ENCODE measurements at places on chromosomes 4 and X.

DNA sequence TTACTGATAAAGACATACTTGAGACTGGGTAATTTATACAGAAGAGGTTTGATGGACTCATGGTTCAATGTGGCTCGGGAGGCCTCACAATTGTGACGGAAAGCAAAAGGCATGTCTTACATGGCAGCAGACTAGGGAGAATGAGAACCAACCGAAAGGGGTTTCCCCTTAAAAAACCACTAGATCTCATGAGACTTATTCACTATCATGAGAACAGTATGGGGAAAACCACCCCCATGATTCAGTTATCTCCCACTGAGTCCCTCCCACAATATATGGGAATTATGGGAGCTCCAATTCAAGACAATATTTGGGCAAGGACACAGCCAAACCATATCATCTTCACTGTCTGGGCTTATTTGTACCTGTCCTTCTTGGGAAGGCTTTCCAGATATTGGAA lies 22.8 kb upstream of the MUC7 start:
- no peak for DNase-seq

DNA sequence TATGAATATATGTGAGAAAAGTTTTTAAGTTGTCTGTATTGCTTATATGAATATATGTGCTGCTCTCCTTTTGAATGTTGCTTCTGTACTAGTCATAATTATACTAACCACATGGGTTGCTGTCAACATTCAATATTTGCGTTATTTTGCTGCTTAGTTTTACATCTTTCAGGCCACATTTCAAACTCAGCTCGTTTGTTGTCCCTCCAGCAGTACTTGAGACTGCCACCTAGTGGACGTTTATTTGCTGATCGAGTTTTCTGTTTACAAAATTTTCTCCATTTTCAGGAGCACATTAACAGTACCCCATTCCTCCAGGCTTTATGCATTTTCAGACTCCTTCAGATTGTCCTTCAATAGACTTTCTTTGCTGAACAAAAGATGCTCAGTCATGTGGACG lies 75.8 kb downstream of the NUDT11 start:
- DNase-seq, result peak; percentile 29

DNA sequence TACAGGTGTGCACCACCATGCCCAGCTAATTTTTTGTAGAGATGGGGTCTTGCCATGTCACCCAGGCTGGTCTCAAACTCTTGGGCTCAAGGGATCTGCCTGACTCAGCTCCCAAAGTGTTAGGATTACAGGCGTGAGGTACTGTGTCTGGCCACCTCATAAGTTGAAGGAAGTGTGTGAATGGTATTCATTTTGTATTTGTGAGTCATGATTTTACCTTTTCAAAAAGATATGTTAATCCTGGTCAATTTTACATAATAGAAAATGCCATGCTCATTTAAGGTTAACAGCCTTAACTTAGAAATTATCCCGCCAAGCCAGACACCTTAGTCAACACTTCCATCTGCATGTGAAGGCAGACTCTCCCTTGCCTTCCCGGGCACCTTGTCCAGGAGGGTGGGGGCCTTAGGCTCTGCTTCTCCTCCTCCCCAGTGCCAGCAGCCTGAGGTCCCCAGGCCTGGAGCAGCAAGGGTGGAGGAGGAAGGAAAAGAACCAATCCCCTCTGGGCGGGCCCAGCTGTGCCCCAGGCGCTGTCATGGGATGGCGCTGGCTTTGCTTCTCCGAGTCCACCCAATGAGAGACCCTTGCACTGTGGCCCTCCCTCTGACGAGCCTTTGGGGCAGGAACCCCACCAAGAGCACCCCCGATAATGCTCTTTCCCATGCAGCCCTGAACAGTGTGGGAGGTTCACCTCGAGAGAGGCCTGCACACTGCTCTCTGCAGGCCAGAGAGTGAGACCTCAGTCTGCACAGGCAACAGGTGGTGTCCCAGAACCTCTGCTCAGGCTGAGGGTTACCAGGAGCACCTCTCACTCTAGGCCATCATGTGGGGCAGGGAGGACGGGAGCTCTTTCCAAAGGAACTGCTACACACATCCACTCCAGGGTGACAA lies 37.3 kb downstream of the RNF212 start:
- no peak for DNase-seq

- DNase-seq, result no peak
Observed at GRCh38 chr4:118740869-118741268, 55.7 kb downstream of the METTL14 start.

DNA sequence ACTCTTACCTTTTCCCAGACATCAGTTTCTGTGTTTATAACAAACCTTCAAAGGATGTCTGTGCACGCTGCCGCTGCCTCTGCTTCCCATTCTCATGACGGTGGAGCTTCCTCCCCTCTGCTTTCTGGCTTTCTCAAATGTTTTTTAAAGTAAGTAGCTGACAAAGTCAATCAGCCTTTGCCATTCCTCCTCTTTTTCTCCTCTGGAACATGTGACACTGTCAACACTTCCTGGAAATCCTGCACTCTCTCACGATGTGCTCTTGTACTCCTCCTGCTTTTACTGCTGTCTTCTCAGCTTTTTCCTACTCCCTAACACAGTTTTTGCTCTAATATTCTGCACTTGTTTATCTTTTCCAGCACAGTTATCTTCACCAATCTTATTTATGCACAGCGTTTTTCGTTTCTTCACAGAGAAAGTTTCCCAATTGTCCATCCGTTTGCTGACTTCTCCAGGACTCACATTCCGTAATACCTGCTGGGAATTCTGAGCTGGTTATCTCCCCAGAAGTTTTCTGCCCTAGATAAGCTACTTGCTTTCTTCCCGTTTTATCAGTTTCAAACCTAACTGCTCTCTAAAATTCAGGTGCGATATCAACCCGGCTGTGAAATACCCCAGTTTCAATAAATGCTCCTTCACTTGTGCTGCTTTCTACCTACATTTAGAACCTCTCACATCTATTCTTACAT lies 465.6 kb upstream of the AGA start:
- no peak for DNase-seq

DNA sequence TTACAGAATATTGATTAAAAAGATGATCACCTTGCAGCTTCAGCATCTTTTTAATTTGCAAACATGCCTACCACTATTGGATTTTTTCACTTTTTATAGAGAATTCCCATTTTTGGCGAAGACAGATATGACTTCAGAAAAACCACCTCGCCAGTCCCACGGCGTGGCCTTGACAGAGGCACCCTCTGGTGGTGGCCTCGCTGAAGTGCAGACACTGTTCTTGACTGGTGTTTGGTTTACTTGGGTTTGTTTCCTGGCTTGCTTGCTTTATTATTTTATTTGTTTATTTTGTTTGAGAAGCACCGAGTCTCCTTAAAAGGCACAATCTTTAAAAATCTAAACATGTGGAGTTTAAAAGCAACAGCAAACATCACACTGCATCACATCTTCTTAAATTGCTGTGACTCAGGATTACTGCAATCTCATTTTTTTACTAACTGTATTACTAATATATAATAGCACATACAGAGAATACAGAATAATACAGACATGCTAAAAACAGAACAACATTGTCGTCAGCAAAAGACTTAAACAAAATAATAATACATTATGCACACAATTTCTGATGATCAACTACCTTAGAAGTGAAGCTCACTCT lies 13.1 kb upstream of the AMTN start:
- DNase-seq, result peak; percentile 22

DNA sequence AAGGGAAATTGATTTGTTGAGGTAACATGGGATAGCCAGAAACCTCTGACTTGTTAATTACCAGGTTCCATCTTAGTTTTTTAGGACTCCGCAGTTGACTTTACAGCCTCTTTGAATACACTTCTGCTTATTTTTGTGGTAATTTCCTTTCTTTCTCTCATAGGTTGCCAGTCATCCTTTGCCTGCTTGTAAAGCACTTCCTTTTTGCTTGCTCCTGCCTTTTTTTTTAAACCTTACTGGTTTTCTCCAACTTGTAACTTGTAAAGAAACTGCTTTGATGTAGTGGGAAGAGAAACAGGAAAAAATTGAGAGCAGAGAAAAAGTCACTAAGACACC lies 2.6 kb downstream of the PGK1 start:
- no peak for DNase-seq

DNA sequence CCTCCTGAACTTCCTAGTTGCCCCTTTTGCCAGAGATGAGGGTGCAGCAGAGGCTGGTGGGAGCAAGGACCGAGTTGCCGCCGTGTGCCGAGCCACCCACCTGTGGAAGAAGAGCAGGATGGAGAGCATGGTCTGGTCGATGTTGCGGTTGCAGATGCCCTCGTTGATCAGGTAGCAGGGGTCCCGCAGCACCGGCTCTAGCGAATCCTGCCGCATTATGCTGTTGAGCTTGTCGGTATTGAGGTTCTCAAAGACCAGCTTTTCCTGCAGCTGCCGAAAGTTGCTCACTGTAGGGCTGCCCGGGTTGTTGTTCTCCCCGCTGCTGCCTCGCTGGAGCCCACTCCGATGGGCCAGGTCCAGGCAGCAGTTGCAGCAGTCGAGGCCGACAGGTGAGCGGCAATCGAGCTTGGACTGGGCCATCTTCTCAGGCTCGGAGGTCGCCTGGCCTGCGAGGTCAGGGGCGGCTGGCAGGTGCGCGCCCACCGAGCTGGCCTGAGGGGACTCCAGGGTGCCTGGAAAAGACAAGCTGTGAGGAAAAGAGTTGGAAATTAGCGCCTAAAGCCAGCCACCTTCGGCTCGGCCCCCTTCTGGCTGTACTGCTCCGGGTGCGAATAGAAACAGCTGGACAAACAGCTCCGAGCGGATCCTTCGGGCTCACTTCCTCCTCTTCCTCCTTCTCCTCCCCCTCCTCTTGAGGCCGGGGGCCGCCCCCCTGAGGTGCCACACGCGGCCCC lies 420 bp downstream of the TSC22D3 start:
- DNase-seq, result no peak

DNA sequence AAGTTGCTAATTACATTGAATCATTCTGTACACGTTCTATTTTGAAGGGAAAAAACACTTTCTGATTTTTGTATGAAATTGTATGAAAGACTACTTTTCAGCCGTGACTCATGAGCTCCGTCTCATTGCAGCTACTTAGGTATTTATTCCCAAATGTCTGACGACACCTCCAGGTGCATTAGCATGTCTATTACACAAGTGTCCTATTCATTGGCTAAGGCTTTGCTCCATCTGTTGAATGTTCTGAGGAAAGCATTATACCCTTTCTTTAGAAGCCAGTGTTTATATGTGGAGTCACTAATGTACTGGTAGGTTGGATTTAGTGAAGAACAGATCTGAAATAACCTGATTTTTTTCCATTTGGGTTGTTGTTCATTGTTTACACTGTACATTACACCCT lies 51.8 kb downstream of the MAP7D3 start:
- DNase-seq, result no peak

DNA sequence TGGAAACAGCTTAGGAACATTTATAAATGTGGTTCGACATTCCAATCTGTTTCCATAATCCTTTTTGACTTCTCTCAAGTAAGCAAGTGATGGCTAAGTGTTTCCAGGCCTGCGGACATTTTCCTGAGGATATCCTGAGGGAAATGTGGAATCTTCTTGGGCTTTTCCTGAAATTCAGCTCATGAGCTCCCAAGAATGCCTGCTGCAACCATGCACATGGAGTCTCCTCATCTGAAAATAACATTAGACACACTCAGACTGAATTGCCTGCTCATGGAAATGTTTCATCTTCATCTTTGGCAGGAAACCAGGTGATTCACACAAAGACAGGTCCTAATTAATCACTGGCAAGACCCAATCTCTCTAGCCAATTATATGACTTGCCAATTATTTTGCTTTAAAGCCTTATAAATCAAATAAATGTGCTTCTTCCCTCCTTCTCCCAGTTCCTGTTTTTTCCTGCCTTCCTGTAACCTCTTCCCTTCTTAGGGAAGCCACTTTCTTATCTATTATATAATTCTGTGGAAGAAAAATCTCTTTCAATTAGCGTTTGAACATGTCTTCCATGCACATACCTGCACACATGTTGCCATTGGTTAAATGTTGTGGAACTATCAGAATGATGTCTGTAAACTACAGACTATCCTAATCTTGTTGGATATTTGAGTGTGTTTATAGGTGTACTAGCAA lies 104.6 kb upstream of the MXRA5 start:
- DNase-seq, result no peak

DNA sequence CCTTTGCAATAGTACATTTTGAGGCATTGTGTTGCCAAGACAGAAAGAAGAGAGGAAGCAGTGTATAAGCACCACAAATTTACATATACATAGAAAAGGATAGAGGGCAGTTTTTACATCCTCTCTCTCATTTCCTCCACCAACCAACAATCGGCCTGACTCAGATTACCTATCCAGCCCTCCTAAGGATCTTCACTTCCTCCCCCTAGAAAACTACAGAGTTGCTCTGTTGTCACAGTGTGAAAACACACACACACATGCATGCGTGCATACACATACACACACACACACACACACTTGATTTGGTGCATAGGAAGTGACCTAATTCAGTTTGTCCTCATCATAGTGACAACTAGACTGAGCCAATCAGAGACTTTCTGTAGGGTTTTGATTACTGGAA lies 98.8 kb upstream of the SPRY1 start:
- no peak for DNase-seq

GRCh38 chr4:7444314-7444713 lies 9.6 kb upstream of the PSAPL1 start:
- DNase-seq, result no peak

- no peak for DNase-seq
Observed at GRCh38 chr4:5237086-5237660, 185.9 kb downstream of the STK32B start.

GRCh38 chr4:19700992-19701391 lies 550.7 kb upstream of the SLIT2 start:
- DNase-seq, result no peak

- no peak for DNase-seq
Observed at GRCh38 chr4:152961773-152962115, 25.6 kb downstream of the FHDC1 start.

GRCh38 chr4:38902695-38903094 lies 35.1 kb downstream of the FAM114A1 start:
- DNase-seq, result peak; percentile 42

DNA sequence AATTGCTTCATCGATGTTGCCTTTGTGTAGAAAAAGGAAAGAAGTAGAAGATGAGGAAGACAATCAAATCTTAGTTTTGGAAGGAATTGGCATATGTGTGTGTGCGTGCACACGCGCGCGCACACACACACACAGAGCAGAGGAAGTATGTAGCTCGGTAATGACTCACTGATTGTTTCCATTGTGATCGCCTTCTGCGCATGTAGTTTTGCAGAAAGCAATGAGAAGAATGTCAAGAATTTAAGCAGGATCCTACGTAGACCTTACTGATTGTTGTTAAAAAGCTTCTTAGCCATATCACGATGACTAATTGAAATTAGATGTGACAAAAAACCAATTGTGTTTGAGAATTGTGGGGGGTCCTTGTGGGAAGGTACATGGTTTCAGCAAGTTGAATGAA lies 12.8 kb upstream of the LIMCH1 start:
- DNase-seq, result no peak

DNA sequence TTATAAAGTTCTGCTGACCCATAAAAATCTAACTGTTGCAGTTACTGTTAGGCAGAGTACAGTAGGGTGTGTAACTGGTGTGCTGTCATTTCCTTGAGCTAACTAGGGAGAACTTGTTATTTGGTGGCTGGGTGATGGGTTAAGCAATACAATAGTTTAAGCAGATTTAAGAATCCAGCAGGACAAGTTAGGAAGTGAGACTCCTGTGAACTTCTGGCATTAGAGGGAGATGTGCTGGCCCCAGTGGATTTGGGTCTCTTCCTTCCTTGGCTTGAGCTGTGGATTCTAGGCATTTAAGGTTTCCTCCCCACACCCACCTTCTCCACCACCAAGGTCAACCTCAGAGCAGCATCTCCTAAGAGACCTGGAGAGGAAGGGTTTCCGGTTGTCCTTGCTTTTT lies 70.5 kb downstream of the CLCN5 start:
- no peak for DNase-seq

GRCh38 chr4:91128519-91128918 lies 1001.3 kb downstream of the CCSER1 start:
- DNase-seq, result no peak
